ENCODE measurements at places on chromosomes 16 and 17.
A peak's percentile ranks its signal among the peaks of the same experiment; 100 is the strongest.

- DNase-seq, result peak; percentile 88
Observed at GRCh38 chr16:3095869-3096268, 3.2 kb downstream of the ZSCAN10 start.

GRCh38 chr16:29775742-29776408 is 2.2 kb upstream of the ZG16 start:
- DNase-seq, result no peak

DNA sequence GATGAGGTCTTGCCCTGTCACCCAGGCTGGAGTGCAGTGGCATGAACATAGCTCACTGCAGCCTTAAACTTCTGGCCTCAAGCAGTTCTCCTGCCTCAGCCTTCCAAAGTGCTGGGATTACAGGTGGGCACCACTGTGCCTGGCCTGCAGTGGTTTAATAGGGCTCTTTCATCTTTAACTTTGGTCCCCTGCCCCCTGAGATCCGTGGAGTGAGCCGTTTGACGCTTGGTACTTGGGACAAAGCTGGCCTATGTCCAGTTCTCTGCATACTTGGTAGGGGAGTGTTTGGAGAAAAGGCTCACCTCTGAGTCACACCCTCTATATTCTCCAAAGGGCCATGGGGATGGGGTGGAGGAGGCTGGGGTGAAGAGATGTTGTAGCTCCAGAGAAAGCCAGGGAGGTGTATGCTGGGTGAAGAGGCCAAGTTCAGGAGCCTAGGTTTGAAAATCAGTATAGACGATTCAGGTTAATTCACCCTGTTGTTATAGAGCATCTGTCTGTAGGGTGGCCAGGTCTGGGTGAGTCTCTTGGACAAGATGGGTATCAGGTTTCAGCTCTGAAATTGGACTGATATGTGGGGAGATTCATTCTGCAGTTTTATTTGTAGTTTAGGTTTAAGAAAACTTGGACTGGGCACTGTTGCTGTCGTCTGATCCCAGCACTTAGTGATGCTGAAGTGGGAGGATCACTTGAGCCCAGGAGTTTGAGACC is 17.6 kb downstream of the ABCC1 start:
- DNase-seq, result no peak

DNA sequence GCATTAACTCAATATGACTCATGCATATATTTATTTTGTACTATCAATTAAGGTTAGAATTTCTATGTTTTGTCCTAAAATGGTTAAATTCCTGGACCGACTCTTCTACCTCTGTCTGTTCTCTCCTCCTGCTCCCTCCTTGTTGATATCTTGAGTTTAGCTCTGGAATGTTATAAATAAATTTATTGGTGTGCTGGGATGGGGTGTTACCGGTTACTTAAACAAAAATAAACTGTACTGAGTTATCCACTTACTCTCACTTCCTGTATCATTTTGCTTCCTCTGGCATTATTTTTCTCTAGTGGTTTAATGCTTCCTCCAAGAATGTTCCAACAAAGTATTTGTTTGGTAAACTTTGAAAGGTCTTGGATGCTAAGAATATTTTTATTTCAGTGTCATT is 120.1 kb downstream of the ABCA8 start:
- no peak for DNase-seq

DNA sequence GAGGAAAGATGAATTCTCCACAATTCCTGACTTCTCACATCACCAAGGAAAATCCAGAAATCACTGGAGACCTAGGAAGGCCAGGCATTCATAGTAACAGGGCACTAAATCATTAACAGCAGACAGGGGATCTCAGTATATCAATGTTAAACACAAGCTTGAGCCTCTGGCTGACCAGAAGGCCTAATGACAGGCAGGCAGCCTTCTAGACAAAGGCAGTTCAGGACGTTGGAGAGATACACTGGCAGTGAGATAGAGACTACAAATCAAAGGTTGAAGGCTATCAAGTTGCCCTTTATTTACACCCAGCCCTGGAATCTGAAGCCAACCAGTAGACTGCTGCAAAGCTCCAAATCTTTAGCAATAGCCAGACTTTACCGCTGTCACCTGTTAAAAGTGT is 422.8 kb upstream of the CCL2 start:
- DNase-seq, result no peak

DNA sequence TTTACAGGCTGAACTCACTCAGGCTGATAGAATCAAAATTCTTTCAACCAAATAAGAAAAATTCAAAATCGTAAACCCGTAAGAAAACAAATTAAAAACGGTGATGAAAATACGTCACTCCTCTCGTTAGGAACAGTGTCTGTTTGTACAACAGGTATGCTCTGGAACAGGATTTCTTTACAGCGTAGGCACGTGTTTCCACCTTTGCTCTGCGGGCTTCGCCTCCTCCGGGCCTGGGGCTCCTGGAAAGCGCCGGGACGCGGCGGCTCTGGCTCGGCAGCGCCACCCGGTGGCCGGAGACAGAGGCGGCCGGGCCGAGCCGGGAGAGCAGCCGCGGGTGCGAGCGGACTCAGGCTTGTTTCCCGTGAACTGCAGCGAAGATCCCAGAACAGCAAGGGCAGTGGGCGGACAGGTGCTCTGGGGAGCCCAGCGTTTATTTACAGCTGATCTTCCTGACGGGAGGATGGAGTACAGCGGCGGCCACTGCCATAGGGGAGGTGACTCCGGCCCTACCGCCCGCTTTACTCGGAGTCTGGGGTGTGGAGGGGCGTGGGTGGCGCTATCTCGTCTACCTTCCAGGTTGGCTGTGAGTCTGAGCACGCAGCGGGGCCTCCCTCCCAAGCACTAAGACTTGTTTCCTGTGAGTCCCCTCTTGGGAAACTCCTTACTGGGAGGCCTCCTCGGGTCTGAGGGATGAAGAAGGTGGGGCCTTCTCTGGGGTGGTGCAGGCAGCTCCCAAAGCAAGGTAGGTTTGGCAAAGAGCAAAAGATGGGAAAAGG is 40.5 kb upstream of the ATP2A3 start:
- peak; percentile 87 for DNase-seq

- DNase-seq, result no peak
Observed at GRCh38 chr17:38746004-38746848, 1.9 kb downstream of the PCGF2 start.

GRCh38 chr16:19621445-19621844 is 65.9 kb downstream of the VPS35L start:
- DNase-seq, result no peak

- DNase-seq, result no peak
Observed at GRCh38 chr16:21075252-21075651, 75.4 kb downstream of the DNAH3 start.

GRCh38 chr16:86198206-86199118 is 299.5 kb downstream of the IRF8 start:
- DNase-seq, result no peak

- no peak for DNase-seq
Observed at GRCh38 chr16:87415441-87415840, 23.3 kb downstream of the MAP1LC3B start.

DNA sequence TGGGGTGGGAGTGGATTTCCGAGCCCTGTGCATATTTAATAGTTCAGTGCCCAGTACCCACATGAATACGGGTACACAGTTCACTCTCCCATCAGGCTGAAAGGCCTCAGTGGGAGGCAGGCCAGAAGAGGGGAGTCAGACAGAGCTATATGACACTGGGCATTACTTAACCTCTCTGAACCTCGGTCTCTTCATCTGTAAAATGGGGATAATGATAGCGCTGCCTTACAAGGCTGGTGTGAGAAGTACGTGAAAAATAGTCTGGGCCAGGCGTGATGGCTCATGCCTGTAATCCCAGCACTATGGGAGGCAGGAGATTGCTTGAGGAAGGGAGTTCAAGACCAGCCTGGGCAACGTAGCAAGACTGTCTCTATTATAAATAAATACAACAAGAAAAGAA is 3.6 kb downstream of the GPRC5B start:
- DNase-seq, result no peak
